H4 (cell line): ENCODE measurements at places on chromosomes 6 and 20.

GRCh38 chr20:38226553-38226952, 34.0 kb downstream of the KIAA1755 start:
- DNase-seq: no peak

GRCh38 chr6:36804563-36804962, 34.7 kb downstream of the CPNE5 start:
- no peak for DNase-seq

DNA sequence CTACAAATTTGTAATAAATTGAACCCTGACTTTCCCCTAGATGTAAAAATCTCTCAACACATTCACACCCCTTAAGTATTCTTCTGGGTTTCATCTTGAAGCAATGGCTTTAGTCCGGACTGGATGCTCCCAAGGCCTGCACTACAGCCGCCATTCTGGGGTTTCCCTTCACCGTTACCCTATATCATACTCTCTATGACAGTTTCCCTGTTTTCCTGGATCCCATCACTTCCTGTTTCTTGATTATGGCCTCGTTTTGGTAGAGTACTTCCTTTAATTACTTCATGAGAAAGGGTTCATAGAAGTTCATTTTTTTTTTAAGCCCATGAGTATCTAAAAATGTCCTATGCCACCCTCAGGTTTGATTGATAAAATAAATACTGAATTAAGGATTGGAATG, 11.7 kb downstream of the FIG4 start:
- no peak for DNase-seq

- DNase-seq: no peak
Measured at GRCh38 chr6:34460796-34461507, 4.9 kb upstream of the PACSIN1 start.

GRCh38 chr20:58664883-58665282, 13.8 kb downstream of the STX16 start:
- no peak for DNase-seq

- DNase-seq: no peak
Measured at GRCh38 chr20:52047811-52048764, 143.5 kb downstream of the ZFP64 start.

GRCh38 chr6:116278481-116278829, 1.3 kb downstream of the TSPYL1 start:
- DNase-seq: no peak

- no peak for DNase-seq
Measured at GRCh38 chr6:170434821-170435155, 118.3 kb downstream of the PSMB1 start.

- DNase-seq: no peak
Measured at GRCh38 chr6:28587746-28588075, 62.0 kb downstream of the GPX5 start.
